Stimulated activated CD4-positive, alpha-beta T cell treated with anti-CD3 and anti-CD28 coated beads, Interleukin-15, amount 100 ng/mL, for 24 hours (primary cell): ENCODE measurements at places on chromosomes 3 and 15.

GRCh38 chr3:9110802-9111201 lies 138.6 kb downstream of the SRGAP3 start:
- no peak for DNase-seq

DNA sequence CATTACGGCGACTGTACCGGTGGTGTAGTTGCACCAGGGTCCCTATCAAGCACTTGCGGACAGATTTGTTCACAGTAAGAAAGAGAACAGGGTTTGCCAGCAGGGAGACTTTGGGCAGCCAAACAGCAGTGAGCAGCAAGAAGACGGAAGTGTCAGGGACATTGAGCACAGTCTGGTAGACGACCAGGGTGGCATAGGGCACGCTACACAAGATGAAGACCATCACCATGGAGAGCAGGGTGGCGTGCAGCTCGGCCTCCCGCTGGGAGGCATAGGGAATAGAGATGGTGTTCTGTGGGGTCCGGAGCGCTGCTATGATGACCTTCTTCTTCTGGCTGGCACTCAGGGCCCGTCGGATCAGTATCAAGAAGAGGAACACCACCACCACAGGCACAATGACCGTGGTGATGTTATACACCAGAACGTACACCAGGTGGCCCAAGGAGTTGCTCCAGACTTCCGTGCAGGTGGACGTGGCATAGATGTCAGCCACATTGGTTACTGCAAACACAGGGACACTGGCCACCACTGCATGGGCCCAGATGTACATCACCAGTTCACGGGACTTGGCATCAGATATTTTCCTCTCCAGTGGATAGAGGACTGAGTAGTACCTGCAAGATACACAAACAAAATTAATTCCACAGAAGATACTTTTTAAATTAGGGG lies 19.1 kb upstream of the FSIP1 start:
- DNase-seq, result peak; percentile 43

- no peak for DNase-seq
Observed at GRCh38 chr3:195230244-195230643, 40.7 kb downstream of the XXYLT1 start.

GRCh38 chr3:130901463-130902204 lies 7.8 kb downstream of the ATP2C1 start:
- no peak for DNase-seq

DNA sequence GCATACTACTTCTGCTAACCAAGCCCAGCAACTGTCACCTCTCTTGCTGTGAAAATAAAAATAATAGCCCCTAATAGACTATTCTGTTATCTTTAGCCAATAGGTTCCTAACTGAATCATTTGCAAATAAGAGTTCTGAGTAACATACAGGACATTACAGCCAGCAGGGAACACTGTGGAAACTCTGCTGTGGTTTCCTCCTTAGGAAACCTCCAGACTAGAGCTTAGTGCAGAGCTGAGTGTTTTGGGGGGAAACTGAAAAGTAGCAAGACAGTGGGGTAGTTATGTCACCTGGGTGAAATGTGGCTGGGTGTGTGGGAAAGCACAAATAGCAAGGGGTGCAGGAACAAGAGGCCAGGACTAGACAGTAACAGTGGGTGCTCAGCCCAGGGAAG lies 32.4 kb downstream of the DZIP1L start:
- DNase-seq, result peak; percentile 24

- DNase-seq, result no peak
Observed at GRCh38 chr3:140434261-140434905, 243.5 kb upstream of the TRIM42 start.

DNA sequence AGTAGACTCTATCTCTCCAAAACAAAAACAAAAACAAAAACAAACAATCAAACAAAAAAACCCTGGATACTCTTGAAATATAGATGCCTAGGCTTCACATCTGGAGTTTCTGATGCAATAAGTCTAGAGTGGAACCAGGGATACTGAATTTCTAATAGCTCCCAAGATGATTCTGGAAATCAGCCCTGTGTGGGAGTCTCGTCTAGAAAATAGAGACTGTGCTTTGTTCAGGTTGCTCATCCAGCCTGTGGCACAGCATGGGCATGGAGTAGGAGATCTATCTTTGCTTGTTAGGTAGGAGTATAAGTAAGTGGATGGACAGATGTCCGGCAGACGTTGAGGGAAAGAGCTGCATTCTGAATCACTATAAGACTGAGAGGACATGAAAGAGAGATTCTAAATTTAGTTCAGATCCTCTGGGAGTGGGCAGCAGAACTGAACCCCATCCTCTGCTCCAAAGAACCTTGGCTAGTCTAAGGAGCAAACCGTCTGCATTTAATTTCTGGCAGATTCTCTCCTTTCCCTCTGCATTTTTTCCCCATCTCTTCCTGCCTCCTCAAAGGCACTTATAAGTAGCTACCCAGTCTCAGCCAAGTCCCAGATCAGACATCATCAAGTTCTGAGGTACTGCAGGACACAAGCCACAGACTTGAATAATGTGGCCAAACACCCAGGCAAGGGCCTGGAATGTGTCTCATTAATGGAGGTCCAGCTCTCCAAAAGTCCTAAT lies 92.6 kb upstream of the STRIT1 start:
- no peak for DNase-seq

DNA sequence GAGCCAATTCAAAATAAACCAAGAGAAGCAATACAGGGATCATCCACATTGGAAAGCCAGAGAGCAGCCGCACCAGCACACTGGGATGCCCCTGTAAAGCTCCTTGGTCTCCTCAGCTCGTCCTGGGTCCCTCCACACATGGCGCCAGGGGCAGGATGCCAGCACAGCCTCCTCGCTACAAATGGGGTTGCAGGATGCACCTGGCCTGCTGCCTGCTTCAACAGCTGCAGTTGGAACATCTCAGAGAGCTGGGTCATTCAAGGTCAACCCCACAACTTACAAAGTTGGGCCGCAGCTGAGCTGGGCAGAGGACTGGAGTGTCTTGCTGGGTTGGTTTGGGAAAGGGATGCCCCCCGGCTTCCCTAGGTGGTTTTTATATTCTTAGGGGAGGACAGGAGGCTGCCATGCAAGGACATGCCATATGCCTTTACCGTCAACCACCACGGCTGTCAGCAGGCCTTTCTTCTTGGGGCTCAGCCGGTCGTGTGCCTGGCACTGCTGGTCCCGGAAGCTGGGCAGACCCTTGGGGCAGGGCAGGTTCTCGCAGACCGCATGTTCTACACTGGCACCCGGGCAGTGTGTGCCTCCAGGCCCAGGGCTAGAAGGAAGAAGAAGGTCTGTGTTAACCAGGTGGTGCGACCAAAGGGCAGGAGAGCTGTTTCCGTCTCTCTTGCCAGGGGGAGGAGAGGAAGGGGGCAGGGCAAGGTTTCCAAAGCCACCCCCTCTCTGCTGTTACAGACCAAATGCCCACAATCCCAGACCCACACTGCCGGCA lies 225.2 kb downstream of the ADAMTS17 start:
- no peak for DNase-seq

GRCh38 chr3:153069598-153070510 lies 92.2 kb upstream of the RAP2B start:
- DNase-seq, result no peak

DNA sequence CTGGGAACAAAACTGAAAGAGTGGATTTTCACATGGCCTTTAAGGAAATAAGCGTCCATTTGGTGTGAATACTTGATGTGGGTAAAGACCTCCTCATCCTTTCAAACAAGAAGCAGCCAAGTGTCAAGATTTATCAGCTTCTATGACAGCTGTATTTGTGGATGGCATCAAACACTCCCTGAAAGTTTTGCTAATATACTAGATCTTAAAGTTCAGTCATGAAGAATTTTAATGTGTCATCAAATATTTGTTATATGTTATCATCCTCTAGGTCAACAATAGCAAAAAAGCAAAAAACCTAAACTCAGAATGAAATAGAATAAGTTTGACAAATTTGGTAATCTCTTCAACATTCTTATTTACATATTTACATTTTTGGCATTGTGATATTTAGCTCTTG lies 29.1 kb upstream of the LYSMD4 start:
- no peak for DNase-seq

- DNase-seq, result no peak
Observed at GRCh38 chr3:36957063-36957462, 12.2 kb upstream of the TRANK1 start.

DNA sequence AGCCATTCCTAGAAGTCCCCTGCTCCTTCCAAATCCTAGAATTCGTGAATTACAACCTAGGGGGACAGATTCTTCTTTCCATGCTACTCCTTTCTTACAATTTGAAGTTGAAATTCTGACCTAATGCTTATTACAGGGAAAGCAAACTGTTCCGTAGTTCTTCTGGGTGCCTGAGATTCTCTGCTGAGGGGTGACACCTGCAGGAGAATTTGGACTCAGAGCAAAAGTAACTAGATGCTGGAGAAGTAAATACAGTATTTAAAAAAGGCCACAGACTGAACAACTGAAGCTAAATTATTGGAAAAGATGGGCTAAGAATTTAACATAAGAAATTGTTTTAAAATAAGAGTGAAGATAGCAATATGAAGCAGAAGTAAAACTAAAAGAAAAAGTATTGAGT lies 37.9 kb downstream of the ACAD9 start:
- DNase-seq, result no peak

- DNase-seq, result peak; percentile 88
Observed at GRCh38 chr3:52253314-52254304, 8.1 kb downstream of the PPM1M start.

- no peak for DNase-seq
Observed at GRCh38 chr3:172213904-172214303, 174.5 kb downstream of the FNDC3B start.

DNA sequence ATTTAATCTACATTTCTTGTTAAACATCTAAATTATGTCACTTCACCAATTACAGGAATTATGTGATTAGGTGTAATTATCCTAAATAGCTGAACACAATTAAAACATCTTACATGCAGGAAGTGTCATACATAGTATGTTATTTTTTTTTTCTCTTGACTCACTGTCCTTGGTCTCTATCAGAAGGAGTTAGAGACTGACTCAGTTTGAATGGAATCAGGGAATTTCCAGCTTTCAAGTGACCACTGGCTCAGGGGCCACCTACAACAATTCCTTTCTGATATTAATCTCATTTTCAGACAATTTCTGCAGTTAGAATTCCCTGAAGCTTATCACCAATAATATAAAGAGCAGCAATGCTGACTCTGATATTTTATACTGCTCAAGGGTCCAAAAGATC lies 400.7 kb downstream of the ROBO1 start:
- no peak for DNase-seq

- no peak for DNase-seq
Observed at GRCh38 chr15:96285305-96285704, 45.2 kb upstream of the NR2F2 start.

DNA sequence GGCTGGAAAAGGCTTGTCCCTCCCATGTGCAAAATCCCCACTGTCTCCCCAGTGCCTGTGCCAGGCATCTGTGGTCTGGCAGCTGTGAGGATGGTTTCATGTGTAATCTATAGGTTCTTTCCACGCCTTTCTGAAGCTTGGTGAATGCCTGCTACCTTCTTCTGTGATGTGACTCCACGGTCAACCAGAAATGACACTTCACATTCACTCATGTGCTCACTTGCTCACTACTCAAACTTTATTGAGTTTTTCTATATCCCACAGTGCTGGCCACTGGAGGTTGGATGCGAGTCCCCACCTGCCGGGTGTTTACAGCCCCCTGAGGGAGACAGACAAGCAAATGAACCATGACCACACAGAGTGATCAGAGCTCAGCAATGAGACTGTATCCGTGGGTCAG lies 27.9 kb upstream of the TLE3 start:
- no peak for DNase-seq

DNA sequence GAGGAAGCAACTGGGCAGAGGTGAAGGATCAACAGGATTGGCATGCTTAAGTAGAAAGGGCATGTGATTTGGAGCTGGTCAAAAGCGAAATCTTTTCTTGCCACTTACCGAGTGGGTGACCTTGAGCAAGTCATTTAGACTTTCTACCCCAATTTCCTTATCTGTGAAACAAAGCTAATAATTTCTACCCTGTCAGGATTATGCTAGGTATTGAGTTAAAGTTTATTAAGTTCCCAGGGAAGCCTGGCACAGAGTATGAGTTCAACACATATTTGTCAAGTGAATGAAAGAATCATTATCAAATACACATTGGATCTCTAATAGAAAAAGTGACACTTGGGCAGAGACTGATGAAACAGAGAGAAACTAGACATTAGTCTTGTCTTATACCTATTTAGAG lies 66.4 kb upstream of the FRMD4B start:
- DNase-seq, result no peak

DNA sequence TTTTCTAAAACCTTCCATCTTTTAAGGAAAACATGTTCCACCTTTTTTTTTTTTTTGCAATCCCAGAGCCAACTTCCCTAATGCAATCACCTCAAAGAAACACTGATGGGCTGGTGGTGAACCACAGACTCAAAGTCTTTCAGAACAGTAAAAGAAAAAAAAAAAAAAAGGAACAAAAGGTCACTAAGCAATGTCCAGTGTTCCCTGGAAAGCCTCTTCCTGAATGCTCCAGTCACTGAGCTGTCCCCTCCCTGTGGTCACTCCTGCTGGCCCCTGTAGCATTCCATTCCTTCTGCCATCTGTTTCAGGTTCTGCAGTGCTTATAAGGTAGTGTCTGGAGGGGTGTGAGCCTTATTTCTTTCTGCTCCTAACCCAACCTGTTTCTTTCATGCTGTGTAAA lies 53.3 kb downstream of the AAGAB start:
- no peak for DNase-seq

DNA sequence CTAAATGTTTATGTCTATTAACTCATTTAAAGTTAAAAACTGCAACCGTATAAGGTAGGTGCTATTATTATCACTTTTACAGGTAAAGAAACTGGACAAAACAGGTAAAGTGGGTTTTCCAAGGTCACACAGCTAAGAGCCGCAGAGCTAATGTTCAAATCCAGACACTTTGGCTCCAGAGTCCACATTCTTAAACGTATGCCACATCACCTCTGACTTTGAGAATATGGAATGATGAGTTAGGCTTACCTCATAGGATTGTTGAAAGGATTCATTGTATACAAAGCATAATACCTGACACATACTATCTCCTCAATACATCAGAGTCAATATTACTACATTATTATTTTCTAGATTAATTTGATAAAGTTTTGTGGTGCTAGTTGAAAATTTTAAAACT lies 240.9 kb upstream of the STT3B start:
- no peak for DNase-seq
